Body of pancreas (tissue), 4 donors: ENCODE measurements at places on chromosomes 16 and 17. TPM values are rescaled to one million over a fixed set of nuclear protein-coding genes. Genes with fewer than 3 reads are reported as not detected.

Gene CHMP6
- 32.3 TPM for total RNA-seq

Gene ALOX12B
- total RNA-seq: not detected

Gene RAD51D
- total RNA-seq: 16.2 TPM

Gene MMP2
- 58.7 TPM for total RNA-seq

Gene HYDIN
- total RNA-seq: 5.6 TPM

Gene FOXF1
- 7.3 TPM for total RNA-seq

Gene AXIN2
- 16.2 TPM for total RNA-seq

Gene CMTM3
- total RNA-seq: 6.0 TPM

Gene IRF8
- 8.2 TPM for total RNA-seq

Gene CCL1
- not detected for total RNA-seq

Gene NPIPA8
- not detected for total RNA-seq

Gene TEX19
- total RNA-seq: not detected

Gene BAIAP3
- total RNA-seq: 20.8 TPM
